ENCODE measurements at places on chromosomes 2 and 18. TPM values are rescaled to one million over a fixed set of nuclear protein-coding genes. Genes with fewer than 3 reads are reported as not detected.

TXNDC2 gene
- total RNA-seq = not detected

DNA sequence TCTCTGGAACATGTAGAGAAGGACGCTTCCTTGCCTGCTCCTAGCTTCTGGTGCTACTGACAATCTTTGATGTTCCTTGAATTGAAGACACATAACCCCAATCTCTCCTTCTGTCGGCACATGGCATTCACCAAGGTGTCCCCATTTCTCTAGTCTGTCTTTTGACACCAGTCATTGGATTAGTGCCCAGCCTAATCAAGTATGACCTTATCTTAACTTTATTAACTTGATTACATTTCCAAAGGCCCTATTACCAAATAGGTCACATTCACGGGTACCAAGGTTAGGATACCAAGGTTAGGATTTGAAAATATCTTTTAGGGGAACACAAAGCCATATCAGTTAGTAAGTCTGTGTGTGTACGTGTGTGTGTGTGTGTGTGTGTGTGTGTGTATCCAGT is 377.9 kb downstream of the CMPK2 start:
- no peak overlapping the region for H3K4me3 ChIP-seq
- H3K27me3 ChIP-seq = no peaks in the 10 kb centered on the region
- H3K4me1 ChIP-seq = no peaks in the 10 kb centered on the region
- no peaks in the 10 kb centered on the region for H3K36me3 ChIP-seq

- no peaks in the 10 kb centered on the region for H3K27me3 ChIP-seq
- H3K4me3 ChIP-seq = no peak overlapping the region
- no peak for DNase-seq
- no peak overlapping the region for H3K27ac ChIP-seq
- H3K36me3 ChIP-seq = no peaks in the 10 kb centered on the region
- H3K4me1 ChIP-seq = peaks cover 9% of the 10 kb centered on the region
Observed at GRCh38 chr18:59699750-59700534, 2.7 kb upstream of the CCBE1 start.

- H3K4me3 ChIP-seq = no peak overlapping the region
- no peak overlapping the region for H3K27ac ChIP-seq
- H3K36me3 ChIP-seq = no peaks in the 10 kb centered on the region
- no peak for DNase-seq
- no peaks in the 10 kb centered on the region for H3K4me1 ChIP-seq
- no peaks in the 10 kb centered on the region for H3K27me3 ChIP-seq
Observed at GRCh38 chr2:75431763-75432162, 129.0 kb downstream of the EVA1A start.

- no peaks in the 10 kb centered on the region for H3K27me3 ChIP-seq
- no peaks in the 10 kb centered on the region for H3K36me3 ChIP-seq
- H3K4me1 ChIP-seq = no peaks in the 10 kb centered on the region
- no peak overlapping the region for H3K4me3 ChIP-seq
- H3K27ac ChIP-seq = no peak overlapping the region
Observed at GRCh38 chr2:58834404-58834803, 593.3 kb upstream of the FANCL start.

DNA sequence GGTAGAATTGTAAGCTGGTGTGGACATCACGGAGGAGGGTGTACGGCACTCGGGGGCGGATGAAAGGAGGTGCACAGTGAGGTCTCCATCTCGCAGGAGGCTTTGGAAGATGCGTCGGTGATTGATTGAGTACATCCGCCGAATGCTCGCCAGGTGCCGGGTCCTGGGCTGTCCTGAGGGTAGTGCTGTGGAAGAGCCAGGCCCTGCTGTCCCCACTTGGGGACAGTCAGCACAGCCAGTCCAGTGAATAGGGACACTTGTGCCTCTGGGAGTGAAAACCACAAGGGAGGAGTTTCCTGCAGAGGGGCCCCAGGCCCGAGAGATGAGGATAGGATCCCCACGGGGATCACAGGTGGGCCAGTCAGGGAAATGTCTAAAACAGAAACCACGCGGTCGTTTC is 28.1 kb downstream of the MLPH start:
- no peak overlapping the region for H3K27ac ChIP-seq
- H3K4me3 ChIP-seq = no peak overlapping the region
- no peaks in the 10 kb centered on the region for H3K36me3 ChIP-seq
- no peaks in the 10 kb centered on the region for H3K27me3 ChIP-seq
- no peaks in the 10 kb centered on the region for H3K4me1 ChIP-seq

RGPD3 gene
- 0.13 TPM for total RNA-seq

DNA sequence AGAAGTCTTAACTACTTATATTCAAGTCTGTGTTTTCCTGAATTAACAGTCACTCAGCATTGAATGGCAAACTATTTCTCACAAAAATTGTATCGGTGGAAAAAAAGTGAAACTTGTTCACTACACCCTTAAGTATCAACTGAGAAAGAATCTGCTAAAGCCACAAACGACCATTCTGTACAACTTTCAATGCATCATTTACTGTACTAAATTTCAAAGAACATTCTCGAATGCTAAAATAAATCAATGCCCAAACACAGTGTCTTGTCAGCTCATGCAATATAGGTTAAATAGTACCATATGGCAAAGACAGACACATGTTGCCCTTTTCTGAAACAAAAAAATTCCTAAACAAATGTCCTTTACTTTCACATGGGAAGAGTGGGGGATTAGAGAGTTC is 9.0 kb downstream of the ZNF516 start:
- H3K36me3 ChIP-seq = no peaks in the 10 kb centered on the region
- DNase-seq = no peak
- no peak overlapping the region for H3K27ac ChIP-seq

- H3K4me1 ChIP-seq = peaks cover 9% of the 10 kb centered on the region
- H3K36me3 ChIP-seq = no peaks in the 10 kb centered on the region
- DNase-seq = peak; percentile 65
Observed at GRCh38 chr2:180753809-180754761, 226.3 kb upstream of the UBE2E3 start.

Measured in GM23248 (cell line).